Stimulated activated CD4-positive, alpha-beta T cell treated with anti-CD3 and anti-CD28 coated beads, Interleukin-1b, Interleukin-23, amount 100 ng/mL, for 1 hour (primary cell): ENCODE measurements at places on chromosomes 3 and 15.

DNA sequence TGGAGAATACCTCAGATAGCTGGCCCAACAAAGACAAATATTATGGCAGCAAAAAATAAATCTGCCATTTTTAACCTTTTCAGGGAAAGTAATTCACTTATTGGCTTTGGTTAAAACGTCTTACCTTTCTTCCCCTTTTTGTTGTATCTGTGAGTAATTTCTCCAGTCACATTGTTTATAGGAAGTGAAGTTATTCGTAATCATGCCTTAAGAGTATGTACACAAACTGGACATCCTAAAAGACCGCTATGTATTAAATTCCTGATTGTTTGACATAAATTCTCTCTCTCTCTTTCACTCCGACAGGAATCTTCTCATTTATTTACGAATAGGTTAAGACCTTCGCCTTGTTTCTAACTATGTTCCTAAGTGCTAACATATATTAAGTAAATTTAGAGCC, 474.0 kb downstream of the MECOM start:
- DNase-seq = no peak

DNA sequence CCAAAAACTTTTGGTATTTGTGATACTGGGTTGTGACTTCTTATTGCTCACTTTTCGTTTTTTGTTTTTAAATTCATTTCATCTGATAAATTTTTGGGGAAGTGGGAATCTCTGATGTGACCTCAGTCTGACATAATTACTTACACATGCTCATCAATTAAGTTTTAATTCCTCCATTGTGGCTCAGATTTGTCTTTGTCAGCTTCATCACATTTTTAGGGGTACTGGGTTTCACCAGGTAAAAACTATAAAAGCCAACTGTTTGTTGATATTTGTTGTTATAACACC, 425.3 kb upstream of the TGFBR2 start:
- no peak for DNase-seq

DNA sequence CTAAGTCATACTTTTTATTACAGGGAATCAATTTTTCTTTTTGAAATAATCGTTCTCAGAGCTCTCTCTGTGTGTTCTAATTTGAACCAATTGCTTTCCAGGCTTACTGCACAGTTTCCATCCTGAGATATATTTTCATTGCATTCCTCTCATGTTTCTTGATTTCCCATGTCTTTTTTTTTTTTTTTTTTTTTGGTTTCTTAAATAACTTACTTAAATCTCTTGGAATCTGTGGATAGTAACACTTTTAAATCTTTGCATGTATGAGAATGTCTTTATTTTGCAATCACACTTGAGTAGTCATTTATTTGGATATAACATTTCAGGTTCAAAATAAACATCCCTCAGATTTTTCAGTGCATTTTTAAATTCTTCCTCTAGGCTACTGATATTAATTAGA, 14.5 kb upstream of the ABTB1 start:
- DNase-seq = no peak

DNA sequence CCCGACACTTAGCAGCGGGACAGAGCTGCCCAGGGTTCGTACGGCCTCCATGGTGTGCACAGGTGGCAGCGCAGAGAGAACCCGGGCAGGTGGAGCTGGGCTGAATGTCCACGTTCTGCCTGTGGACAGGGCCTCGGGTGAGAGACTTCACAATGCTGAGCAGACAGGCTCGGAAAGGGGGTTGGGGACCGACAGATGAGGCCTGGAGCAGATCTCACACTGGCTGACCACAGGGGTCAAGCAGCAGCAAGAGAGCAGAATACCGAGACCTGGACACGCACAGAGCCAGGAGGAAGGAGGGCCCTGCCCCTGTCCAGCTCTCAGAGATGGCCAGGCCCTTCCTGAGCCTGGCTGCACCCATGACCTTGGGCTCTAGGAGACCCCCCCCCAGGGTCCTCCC, 83.0 kb downstream of the VGLL4 start:
- no peak for DNase-seq

DNA sequence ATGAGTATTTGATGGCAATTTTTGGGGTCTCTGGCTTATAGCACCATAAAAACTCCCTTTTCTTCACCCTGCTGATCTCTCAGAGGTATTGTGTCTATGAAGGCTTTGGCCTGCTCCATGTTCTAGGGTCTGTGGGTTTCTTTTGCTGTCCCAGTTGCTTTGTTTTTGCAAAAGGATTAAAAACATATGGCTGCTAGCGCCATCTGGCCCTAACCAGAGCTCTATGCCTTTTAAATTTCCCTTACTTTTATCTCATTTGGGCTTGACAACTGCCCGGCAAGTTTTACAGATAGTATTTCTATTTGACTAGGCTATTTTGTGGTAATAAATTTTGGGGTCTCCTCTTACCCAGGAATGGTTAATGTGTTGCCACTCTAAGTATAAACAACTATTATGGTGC, 6.4 kb upstream of the GHRL start:
- DNase-seq = no peak

DNA sequence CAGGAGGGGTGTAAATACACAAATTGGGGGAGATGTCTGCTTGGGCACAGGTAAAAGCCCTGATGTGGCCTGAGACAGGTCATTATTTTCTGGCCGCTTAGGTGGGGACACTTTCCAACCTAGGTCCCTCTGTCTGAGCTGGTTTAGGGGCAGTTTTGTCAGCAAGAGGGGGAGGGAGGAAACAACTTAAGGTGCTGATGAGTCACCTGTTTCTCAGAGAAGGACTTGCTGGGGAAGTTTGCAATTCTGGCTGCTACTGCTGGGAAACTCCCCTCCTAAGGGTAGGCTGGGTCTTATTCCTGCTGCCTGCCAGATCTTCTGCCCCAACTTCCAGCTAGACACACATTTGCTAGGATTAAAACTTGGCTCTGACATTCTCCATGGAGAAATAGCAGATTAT, 4.8 kb upstream of the RHOV start:
- no peak for DNase-seq

DNA sequence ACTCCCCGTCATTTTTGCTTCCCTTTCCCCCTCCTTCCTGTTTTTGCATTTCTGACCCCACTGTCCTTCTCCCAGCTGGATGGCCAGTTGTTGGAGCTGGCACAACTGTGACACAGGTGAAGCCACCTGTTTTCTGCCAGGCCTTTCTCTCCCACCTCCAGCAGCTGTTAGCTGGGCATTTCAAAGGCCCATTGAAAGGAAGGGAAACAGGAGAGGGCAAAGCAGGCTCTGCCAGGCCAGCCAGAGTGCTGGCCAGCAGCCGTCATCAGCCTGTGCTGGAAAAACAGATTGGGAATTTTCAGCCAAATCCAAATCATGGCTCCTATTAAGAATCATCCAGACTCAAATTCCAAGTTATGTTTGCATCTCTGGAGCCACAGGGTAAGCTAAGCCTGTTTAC, 155.2 kb upstream of the C2CD4B start:
- no peak for DNase-seq

DNA sequence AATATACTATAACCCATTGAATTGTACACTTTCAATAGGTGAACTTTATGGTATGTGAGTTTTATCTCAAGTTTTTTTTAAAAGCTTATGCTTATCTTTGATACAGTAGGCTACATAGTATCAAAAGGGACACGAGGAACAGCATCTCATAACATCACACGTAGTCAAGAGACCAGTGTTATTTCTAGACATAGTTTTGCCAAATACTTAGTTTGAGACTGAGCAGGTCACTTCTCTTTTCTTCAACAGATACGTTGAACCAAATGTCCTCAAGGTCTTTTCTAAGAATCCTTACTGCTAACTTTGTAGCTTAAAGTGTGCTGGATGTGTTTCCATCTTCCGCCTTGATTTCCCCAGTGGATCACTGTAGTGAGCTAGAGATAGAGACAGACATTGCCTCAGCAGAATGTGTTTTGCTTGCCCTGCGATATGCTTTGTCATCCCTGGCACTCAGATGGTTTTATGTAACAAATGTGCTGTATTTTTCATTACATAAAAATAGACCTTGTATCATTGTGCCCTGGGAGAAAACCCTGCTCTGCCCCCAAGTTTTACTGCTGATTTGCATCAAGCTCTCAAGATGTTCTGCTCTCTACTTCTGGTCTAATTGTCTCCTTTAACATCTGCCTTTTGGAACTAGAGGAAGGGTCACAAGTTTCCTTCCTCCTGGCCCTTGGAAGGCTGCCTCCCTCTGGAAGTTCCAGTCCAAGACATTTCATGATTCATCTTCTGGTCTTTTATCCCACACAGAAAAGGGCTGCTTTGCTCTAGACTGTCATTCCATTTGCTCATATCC, 426.4 kb upstream of the RGMA start:
- no peak for DNase-seq

DNA sequence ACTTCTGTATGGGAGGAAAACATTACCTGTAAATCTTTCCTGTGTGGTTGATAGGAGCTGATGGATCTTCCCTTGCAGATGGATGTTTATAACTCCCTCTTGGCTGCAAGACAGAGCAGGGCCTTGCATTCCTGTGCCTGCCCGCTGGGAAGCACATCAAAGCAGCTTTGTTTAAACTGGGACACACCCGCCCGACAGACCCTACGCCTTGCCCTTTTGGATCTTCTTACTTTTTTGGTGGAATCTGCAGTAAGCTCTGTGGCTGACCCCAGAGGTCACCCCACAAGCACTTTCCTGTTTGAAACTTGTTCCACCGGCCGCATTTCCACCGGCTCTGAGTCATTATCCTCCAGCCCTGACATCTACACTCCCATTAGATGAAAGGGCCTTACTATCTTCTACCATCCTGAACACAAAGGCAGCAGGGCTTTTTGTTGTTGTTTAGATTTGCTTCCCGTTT, 244.1 kb upstream of the STT3B start:
- DNase-seq = no peak

DNA sequence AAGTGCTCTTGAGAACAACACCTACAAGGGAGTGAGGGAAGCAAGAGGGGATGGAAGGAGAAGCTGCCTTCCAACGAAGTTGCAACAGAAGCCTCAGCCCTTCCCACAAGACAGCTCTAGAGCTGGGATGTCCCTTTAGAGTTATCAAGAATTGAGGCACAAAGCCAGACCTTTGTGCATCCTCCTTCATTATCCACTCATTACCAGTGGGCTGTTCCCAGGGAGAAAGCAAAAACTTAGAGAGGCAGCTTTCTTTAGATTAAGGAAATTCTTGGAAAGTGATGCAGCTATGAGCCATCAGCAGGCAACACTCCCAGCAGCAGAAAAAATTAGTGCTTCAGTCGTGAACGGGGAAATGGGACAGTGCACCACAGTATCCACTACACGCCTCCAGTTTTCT, 10.6 kb upstream of the CD96 start:
- DNase-seq = no peak

- DNase-seq = no peak
Measured at GRCh38 chr3:167864552-167864874, 129.0 kb downstream of the SERPINI1 start.

DNA sequence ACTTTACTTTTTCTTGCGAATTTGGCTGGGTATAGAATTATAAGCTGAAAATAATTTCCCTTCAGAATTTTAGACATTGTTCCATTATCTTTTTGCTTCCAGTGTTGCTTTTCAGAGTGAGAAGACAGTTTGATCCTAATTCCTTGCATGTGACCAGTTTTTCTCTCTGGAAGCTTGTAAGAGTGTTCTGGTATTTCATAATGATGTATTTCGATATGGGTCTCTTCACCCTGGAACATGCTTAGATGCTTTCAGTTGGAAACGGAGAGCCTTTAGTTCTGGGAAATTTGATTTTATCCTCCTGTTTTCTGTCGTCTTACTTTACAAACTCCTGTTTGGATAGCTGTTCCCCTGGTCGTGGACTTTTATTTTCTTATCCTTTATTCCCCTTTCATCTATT, 13.9 kb downstream of the ALPK3 start:
- DNase-seq = no peak

DNA sequence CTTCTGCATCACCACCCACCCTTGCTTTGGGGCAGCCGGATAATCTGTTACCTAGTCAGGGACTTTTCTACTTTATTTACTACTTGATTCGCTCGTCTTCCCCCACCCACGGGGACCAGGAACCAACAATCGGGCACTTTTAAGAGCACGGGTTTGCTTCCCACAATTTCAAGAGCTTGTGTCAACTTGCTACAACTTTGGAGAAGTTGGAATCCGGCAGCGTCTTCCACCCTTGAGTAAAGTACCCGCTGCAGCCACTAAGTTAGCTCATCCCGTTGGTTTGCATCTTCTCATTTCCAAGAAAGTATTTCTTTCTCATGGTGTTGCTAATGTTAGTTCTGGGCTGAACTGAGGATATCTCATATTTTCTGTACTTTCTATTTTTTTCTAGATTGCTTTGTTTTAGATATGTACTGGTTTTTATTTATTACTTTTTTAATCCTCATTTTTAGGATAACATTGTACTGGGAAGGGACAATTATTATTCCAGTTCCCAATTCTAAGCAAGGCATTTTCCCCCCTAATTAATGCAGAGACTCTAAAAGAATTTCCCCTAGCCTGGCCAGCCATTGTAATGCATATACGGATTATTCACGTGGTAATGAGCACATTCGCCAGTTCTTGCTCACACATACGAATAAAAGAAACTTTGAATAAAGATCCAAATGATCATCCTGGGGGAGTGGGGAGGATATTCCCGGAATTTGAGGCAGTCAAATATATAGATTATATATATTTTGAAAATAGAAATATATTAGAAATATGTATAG, 4.0 kb downstream of the SOX2 start:
- DNase-seq = no peak

GRCh38 chr3:61443886-61444285, 117.5 kb upstream of the PTPRG start:
- no peak for DNase-seq

DNA sequence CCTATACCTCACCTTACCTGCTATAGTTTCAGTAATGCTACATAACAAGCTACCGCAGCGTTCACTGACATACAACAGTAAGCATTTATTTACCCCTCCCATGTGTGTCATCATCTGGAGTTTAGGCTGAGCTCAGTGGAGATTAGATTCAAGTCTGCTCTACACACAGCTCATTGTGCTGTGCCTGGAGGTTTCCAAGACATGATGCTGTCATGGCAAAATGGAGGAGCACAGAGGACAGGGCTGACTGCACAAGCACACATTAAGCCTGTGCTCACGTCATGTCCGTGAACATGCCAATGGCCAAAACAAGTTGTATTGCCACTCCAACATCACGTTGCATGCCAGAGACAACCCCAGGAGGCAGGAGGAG, 333.8 kb upstream of the TRIM42 start:
- DNase-seq = no peak

- no peak for DNase-seq
Measured at GRCh38 chr3:8485141-8485870, 16.3 kb upstream of the LMCD1 start.

DNA sequence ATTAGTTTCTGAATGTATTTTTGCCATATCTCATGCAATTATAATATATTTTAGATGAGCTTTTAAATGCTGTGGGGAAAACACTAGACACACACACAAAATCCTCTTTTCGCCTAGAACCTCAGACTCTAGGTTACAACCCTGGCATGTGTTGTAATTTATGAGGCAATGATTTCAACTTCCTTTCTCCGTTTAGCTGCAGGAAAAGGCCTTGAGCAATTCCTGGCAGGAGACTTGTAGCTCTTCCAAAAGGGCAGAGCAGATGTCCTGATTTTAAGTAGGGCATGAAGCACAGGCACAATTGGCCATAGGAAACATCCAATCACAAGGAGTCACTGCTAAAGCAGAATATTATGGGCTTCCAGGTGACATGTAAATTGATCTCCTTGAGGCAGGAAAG, 82.0 kb downstream of the GPR156 start:
- no peak for DNase-seq
